ENCODE measurements at places on chromosomes 7 and 10.

DNA sequence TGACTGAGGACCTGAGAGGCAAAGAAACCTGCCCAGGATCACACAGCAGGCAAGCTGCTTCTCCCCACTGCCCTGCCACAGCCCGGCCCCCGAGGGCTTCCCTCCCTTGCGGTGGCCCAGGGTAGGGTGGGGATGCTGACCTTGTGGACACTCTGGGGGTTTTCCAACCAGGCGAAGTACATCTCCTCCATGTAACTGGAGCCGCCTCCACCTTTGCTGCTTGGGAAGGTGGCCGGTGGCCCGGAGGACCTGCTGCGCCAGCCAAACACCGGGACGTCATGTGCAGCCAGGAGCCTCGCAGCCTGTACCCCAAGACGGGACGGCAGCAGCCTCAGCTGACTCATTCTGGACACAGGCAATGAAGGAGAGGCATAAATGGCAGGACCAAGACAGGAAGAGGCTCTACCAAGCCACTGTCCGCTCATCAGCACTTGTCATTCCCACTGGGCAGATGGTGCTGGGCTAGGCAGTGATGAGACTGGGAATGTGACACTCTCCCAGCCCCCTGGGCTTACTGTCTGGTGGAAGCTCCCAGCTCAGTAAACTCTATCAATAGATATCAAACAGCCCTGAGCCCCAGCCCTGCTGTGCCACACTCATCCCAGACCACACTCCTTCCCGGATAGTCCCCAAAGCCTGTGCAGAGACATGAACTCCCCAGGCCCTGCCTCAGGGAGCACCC is 3.7 kb downstream of the OGDHL start:
- DNase-seq: no peak

DNA sequence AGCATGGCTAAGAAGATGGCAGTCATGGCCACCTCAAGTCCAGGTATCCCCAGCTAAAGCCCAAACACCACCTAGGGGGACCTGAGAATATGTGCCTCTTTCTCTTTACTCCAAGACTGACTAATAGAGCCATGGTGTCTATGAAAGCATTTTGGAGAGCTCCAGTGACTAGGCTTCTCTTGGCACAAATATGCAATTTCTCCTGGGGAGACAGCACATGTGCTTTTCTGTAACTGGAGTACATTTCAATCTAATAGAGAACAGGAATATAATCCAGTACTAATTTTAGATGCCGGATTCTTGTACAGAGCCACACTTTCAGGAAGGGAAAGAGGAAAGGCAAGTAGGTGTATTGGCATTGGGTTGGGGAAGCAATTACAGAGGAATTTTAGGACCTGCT is 260.1 kb downstream of the BMPER start:
- DNase-seq: no peak

DNA sequence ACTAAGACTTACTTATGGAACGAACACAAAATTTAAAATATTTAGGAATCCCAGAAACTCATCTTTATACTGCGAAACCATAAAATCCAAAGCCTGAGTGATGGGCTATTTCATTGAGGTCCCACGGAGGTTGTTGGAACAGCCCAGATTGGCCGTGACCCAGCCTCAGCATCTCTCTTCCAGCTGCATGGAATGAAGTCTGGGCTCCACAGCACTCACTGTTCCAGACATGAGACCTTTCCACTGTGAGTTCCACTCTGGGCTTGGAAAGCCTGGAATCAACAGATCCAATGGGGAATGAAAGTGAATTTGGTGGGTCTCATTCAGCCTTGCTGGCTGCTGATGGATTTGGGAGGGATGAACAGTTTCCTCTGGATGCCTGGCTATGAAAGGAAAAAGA is 184.9 kb downstream of the EMX2 start:
- no peak for DNase-seq

GRCh38 chr10:61939902-61940301 is 38.4 kb downstream of the ARID5B start:
- no peak for DNase-seq

Data from left renal cortex interstitium (tissue), 4 donors.